T-helper 2 cell (primary cell): ENCODE measurements at places on chromosomes 3 and 15.

- DNase-seq: no peak
Observed at GRCh38 chr3:10546181-10546624, 40.8 kb upstream of the ATP2B2 start.

DNA sequence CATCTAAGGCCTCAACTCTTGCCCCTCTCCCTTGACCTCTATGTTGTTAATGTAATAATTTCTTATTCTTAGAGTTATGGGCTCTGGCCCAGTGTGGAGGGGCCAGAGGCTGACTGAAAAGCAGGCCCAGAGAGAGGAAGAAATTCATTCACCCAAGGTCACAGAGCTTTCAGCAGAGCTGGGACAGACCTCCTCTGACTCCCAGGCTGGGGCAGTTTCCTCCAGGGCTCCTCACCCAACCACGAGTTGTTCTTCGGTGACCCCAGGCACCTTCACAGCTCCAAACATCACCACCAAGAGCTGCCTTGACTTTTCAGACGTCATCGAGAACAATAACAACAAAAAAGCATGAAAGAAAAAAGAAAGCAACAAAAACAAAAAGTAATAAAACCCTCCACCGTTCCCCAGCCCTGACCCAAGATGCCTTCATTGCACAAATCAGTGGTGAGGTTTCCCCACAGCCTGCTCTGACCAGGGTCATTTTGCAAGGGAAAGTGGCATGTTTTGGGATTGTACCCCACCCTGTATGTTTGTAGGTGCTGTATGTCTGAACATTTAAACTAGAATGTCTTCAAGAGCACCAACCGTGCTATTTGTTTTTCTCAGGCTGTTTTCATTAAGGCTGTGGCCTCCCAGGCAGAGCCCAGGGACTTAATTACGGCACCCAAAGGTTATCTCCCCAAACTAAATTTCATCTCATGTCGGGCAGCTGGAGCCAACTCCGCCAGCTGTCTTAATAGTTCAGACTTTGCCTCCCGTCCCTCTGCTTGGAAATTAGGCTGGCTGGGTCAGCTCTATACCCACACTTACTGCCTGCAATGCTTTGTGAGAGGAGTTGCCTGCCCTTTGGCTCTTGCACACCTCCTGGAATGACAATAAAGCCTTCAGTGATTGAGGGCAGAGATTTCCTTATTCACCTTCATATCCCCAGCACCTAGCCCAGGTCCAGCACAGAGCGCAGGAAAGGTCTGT is 173.8 kb downstream of the RPLP1 start:
- no peak for DNase-seq

GRCh38 chr15:30816430-30816829 is 87.3 kb upstream of the FAN1 start:
- DNase-seq: no peak

DNA sequence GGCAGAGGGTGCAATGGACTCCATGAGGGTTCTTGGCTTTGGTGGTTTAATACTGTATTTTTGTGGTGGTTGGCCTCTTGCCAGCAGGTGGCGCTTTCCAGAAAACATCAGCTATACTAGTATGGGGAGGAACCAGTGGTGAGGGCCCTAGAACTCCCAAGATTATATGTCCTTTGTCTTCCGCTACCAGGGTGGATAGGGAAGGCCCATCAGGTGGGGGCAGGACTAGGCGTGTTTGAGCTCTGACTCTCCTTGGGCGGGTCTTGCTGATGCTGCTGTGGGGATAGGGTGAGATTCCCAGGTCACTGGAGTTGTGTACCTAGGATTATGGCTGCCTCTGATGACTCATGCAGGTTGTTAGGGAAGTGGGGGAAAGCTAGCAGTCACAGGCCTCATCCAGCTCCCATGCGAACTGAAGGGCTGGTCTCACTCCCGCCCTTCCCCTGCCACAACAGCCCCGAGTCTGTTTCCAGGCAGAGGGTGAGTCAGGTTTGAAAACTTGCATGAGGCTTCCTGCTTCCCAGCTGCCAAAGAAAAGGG is 357.7 kb downstream of the OTOL1 start:
- no peak for DNase-seq

DNA sequence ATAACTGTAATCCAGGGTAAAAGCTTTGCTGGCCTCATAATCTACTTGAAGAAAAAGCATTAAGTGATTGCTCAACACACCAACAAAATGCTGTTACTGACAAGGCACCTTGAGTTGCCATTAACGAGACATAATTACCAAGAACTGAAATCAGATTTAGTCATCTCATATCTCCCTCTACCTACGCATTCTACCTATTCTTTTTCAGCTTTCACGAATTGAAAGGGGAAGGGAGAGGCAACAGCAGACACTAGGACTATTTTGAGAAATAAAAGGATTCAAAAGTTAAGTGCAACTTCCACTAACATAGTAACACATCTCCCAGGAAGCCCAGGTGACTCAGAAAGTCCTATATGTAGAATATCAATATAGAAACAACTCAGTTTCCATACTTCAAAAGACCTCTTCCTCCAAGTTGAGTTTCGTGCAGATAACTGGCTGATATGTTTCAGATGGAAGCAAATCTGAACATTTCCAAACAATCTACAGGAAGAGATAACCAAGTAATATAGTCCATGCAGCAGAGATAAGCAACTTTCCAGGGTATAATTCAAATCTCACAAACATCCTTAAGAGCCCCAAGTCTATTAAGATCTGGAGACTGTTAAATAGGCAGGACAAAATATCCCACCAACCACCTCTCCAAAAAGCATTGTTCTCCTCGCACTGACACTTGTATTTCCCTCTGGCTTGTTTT is 1.9 kb downstream of the OSBPL10 start:
- DNase-seq: no peak

DNA sequence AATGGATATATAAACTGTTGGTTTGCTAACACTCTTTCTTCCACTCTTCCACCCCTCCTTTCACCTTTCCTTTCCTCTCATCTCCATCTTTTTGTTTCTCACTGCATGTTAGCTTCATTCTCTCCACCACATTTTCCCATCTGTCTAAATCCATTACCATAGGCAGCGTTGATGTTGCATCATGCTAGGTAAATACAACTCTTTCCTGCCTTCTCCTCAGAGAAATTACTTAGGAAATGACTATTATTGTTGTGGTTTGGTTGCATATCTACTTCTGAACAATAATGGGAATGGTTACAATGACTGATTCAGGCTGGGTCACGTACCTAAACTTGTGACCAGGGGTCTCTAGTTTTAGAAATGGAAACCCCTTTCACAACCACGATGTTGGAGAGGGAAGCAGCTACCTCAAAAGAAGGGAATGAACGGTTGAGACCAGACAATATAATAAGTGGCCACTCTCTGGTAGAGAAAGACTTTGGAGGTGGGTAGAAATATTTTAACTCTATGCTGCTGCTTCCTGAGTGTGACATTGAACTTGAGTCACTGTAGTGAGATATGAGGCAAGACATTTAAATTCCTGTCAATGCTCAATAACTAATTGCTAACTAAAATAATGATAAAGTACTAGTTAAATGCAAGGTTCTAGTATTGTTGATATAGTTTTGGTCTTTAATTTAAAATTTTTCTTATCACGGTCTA is 314.1 kb upstream of the TGFBR2 start:
- no peak for DNase-seq

DNA sequence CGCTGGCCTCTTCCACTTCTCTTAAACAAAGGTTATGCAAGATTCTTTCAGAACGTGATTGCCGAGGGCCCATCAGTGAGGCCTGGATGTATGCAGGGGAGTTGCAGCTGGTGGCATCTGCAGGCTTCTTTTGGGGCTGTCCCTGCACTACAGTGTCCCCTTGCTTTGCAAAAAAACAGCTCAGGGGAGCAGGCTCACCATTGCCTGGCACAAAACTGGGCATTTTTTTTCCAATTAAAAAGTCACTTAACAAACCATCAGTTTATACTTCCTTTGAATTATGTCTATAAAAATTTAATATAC is 148.6 kb downstream of the ATP10A start:
- DNase-seq: no peak

DNA sequence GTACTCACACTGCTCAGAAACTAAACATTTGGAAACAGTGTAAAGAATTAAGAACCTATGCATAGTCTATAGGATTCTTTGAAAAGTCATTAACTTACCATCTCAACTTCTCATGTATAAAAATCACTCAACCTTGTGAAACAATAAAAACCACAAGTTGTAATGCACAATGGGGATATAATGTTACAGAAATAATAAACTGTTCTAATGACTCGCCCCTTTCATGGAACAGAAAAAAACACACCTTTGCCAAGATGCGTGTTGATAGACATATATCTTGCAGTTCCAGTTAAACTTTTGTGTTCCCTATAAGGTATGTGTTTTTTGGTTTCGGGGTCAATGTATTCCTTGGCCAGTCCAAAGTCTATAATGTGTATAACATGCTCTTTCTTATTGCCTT is 50.8 kb upstream of the PPIB start:
- no peak for DNase-seq

DNA sequence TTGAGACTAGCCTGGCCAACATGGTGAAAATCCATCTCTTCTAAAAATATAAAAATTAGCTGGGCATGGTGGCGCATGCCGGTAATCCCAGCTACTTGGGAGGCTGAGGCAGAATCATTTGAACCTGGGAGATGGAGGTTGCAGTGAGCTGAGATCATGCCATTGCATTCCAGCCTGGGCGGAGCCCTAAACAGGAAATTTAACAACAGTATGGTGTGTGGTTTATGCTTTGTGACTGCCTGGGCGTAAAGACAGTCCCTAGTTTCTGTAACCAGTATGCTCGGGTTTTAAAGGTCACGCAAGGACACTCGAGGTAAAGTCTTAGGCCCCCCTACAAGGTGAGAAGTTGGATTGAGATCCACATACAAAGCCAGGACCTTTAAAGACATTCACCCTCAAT is 43.3 kb downstream of the USP50 start:
- no peak for DNase-seq

- no peak for DNase-seq
Observed at GRCh38 chr15:49026700-49027099, 19.5 kb downstream of the SECISBP2L start.

DNA sequence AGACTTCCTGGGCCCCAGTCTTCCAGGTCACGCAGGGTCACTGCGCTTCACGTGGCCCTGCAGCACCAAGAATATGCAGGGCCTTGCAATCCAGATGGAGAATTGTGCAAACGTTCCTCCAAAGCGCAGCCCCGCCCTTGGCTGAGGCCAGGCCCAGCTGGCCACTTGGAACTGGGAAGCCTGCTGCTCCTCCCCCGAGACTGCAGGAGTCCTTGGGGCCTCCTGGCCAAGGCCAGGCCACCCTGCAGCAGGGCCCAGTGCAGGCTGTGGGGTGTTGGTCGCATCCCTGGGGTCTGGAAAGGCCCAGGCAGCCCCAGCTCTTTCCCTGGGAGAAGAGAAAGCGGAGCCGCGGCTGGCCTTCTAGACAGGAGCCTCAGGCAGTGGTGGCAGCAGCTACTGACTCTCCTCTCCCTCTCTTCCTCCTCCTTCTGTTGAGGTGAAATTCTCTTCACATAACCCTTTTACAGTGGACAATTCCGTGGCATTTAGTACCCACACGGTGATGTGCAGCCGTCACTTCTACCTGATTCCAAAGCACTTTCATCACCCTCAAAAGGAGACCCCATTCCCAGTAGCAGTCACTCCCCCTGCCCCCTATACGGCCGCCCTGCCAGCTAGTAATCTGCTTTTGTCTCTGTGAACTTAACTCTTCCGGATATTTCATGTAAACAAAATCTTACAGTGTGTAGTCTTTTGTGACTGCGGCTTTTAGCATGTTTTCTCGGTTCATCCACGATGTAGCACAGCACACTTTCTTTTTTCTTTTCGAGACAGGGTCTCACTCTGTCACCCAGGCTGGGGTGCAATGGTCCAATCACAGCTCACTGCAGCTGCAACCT is 103.9 kb downstream of the TMEM266 start:
- DNase-seq: no peak

DNA sequence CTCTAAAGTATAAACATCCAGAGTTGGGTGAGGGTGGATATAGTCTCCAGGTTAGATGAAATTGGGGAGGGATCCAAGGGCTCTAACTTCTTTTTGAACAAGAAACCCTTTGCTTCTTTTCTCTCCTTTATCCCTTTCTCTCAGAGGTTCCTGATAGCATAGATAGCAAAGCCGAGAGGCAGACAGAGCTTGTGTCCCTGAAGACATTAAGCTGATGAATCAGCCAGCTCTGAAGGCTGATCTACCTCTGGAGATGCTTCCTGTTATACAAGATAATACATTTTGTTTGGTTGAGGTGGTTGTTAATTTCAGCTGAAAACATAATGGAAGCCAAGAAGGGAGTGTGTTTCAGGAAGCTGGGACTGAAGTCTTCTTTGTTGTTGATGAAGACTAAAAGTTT is 193.2 kb downstream of the PDCD6IP start:
- DNase-seq: no peak

GRCh38 chr15:25609371-25609770 is 170.5 kb upstream of the UBE3A start:
- DNase-seq: no peak

GRCh38 chr15:39628144-39628508 is 47.2 kb downstream of the THBS1 start:
- DNase-seq: no peak

DNA sequence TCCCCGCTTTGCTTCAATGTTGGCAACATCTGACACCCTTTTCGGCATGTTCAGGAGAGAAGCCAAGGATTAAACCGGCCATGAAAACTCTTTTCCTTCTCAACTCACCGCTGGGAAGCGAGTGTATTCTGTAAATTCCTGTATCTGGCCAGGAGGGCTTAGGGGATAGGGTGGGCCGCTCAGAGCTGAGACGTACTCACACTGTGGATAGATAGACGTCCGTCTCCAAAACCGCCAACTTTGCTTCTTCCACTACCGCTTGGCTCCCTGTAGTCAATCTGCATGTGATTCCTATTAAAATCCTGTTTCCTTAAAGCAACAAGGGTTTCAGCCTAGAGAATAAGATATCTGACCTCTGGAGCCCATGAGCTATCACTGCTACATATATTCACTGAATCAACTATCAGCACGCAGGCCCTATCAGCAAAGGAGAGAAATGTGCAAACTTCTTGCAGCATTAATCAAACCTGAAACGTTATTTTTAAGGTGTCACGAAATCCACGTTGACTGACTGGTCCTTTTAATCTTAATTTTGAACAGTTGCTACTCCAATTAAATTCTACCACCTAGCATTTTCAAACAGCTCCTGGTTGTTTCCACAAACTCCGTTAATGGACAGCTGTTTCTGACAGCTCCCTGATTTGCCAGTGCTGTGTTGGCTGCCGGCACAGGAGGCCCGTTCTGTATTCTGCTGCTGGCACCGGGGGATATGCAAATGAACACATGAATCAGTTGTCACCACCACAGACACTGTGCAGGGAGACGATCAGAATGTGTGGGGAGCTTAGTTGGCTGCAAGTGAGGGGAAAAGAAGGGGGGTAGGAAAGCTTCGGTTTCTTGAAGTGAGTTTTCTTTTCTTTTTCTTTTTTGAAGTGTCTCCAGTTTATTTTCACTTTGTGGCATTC is 438.9 kb upstream of the ARRDC4 start:
- no peak for DNase-seq

GRCh38 chr3:178802259-178802658 is 266.0 kb downstream of the KCNMB2 start:
- DNase-seq: no peak
